ENCODE measurements at places on chromosomes 5 and 9.

GRCh38 chr5:165076686-165077085 lies 1571.3 kb downstream of the MAT2B start:
- DNase-seq: no peak

GRCh38 chr5:173538018-173538417 lies 78.4 kb downstream of the BOD1 start:
- no peak for DNase-seq

DNA sequence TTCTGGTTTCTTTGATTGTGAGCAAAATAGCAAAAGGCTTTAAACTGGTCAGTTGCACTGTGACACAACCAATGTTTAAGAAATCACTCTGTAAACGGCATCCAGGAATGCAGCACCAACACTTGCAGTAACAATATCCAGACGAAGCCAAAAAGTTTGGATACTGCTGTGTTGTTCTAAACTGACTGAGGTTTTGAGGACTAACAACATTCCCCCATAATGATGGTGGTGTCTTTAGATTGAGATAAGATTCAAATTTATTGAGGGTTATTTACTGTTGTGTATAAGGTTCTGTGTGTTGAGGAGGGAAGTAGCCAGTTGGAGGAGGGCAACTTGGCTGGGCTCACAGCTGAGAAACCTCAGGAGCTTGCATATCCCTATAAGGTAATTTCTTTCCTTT lies 353.6 kb downstream of the BNC2 start:
- DNase-seq: no peak

DNA sequence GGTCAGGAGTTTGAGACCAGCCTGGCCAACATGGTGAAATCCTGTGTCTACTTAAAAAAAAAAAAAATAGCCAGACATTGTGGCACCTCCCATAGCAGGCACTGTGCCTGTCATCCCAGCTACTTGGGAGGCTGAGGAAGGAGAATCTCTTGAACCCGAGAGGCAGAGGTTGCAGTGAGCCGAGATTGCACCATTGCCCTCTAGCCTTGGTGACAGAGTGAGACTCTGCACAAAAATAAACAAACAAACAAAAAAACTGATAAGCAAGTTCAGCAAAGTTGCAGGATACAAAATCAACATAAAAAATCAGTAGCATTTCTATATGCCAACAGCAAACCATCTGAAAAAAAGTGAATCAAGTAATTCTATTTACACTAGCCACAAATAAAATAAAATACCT lies 64.8 kb upstream of the TTC23L start:
- DNase-seq: no peak

DNA sequence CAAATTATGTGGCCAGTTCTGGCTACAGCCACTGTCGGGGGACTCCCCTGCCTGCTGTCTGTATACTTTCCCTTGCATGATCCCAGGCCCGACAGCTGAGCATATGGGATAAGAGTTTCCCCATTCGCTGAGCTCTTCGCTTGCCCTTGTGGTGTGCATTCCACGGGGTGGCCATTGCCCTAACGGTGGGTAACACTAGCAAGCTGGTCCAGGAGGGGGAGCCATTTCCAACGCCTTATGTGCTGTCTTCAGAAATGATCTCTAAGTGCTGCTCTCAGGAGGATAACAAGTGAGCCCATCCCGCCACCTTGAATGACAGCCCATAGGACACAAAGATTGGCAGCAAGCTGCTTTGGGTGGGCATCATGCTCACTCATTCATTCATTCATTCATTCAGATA lies 190.9 kb downstream of the FSTL4 start:
- no peak for DNase-seq

GRCh38 chr5:33340195-33340594 lies 100.6 kb upstream of the TARS1 start:
- no peak for DNase-seq

DNA sequence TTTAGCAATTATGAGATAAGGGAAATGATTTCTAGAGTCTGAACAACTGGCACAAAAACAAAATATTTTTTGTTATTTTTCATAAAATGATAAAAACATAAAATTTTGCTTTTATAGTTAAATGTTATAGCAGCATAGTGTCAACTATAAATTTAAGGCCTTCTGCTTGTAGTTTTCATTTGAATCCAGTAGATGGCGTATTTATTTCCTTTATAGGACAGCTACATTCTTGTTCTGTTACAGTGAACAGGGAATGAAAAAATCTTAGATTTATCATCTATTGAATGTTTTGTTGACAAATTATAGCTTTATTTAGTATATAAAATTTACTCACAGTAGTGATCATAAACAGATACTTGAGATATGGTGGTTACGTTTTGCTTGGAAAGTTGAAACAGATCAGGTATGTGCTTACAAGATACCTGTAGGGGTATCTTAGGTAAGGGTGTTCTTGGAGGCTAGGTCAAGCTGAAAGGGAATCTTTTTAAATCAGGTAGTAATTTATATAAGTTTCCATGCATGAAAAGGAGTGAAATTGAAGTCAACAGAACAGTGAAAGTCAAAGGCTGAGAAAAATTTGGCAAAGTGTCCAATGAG lies 239.3 kb upstream of the GRIN3A start:
- no peak for DNase-seq

GRCh38 chr5:82314964-82315758 lies 37.0 kb upstream of the RPS23 start:
- no peak for DNase-seq

DNA sequence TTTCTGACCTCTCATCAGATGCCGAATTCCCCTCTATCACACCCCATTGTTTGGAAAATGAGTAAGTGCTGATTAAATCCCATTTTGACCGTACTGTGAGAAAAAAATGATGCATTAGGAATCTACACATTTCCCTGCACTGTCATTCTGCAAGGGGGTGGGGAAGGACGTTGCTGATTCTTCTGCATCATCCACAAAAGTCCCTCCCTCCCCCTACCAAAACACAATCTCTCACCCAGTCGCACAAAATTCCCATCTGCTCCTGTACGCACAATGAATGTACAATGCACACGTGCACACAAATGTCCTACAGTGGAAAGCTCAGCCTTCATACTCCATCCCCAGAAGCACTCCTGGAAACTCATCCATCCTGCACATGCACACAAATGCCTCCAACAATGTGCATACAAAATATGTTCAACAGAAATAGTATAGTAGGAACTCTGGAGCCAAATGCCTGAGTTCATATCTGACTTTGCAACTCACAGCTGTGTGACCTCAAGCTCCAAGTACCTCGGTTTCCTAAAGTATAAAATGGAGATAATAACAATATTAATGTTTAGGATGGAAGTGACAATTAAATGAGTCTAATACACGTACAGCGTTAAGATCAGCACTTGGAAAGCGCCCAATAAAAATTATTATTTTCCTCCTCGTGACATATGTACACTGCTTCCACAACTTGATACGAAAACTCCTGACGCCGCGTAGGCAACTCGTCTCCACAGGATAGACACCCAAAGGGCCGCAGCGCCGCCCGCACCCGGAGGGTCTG lies 809 bp downstream of the TNIP1 start:
- DNase-seq: no peak

- DNase-seq: no peak
Observed at GRCh38 chr5:136529081-136529480, 163.7 kb upstream of the TRPC7 start.

DNA sequence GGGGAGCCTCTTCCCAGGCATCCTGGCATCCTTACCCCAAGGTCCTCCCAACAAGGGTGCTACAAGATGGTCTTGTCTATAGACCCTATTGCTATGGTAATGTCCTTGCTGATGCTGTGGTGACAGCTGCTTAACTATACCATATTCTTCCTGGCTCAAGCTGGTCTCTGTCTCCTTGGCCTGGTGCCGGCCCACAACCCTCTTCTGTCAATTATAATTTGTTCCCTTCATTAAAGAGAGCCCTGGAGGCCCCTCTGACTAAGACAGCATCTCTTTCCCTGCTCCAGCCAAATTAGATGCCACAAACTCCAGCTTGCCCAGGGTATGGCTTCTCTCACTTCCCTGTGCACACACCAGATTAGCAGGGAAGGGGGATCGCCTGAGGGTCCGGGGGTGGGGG lies 86.7 kb downstream of the PSD2 start:
- DNase-seq: no peak

- no peak for DNase-seq
Observed at GRCh38 chr5:171429543-171429910, 10.1 kb downstream of the FGF18 start.

GRCh38 chr9:132046456-132046855 lies 33.2 kb downstream of the MED27 start:
- no peak for DNase-seq

- DNase-seq: no peak
Observed at GRCh38 chr5:163585206-163585605, 79.8 kb downstream of the MAT2B start.

DNA sequence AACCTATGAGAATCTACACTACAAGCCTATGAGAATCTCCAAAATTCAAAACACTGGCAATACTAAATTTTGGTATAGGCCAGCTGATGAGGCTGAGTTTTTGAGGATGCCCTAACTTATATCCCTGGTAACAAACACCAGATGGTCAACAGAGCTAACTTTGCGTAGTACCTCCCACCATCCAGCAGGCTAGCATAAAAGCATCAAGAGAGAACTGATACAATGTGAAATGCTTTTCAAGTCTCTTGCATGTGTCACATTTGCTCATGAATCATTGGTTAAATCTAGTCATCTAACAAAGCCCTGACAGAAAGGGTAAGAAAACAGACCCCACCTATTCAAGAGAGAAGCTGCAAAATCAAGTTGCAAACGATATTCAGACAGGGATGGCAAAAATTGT lies 1609.7 kb upstream of the CDH9 start:
- DNase-seq: no peak

DNA sequence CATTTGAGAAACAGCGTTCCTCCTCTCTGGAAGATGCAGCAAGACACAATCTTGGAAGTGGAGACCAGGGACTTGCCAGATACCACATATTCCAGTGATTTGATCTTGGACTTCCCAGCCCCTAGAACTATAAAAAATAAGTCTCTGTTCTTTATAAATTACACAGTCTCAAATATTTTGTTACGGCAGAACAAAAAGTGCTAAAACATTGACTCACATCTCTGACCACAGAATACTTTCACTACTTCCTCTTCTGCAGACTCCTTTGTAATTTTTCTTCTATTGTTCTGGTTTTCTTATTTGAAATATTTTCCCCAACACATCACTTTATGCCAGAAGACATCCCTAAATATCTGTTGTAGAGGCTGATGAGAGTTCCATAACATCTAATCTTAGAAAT lies 706.1 kb upstream of the CDH18 start:
- no peak for DNase-seq

- no peak for DNase-seq
Observed at GRCh38 chr9:16221822-16222547, 648.5 kb downstream of the BNC2 start.

- DNase-seq: no peak
Observed at GRCh38 chr9:25752398-25752797, 74.2 kb upstream of the TUSC1 start.

DNA sequence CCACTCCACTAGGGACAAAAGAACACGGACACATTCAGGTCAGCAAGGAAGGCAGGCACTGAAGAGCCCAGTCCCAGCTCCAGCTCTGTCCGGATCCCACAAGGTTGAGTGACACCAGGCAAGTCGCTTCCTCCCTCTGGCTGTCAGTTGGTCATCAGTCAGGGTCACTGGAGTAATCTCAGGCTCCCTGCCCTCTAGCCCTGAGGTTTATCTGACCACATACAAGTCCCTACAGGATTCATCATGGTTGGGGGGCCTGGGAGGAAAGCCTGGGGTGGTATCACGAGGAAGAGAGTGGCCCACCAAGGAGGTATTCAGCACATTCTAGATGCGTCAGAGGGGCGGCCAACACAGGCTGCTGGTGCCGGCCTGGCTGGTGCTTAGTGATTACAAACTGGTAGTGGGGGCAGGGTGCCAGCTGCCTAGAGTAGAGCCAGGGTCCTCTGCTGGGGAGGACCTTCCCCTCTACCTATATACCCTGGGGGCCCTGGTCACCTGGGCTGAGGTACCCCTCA lies 81.5 kb downstream of the SHB start:
- DNase-seq: no peak

GRCh38 chr9:6040077-6040476 lies 24.7 kb upstream of the RANBP6 start:
- no peak for DNase-seq

DNA sequence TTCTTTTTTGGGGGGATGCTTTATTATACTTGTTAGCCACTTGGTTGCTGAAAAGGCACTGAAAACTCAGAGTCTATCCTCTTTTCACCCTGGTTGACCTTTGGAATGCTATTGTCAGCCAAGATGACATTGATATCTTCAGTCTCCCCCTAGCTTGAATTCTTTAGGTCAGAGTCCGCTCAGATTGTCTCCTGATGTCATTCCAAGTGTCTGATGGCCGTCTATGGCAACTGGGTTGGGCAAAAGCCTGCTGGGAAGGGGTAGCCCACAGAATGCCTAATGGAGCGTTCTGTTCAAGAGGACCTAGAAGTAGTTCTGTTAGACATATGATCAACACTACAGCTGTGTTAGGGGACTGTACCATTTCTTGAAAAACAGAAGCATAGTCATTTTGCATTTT lies 9.7 kb upstream of the MEF2C start:
- DNase-seq: no peak

GRCh38 chr5:93226202-93226735 lies 354.8 kb downstream of the NR2F1-AS1 start:
- no peak for DNase-seq

DNA sequence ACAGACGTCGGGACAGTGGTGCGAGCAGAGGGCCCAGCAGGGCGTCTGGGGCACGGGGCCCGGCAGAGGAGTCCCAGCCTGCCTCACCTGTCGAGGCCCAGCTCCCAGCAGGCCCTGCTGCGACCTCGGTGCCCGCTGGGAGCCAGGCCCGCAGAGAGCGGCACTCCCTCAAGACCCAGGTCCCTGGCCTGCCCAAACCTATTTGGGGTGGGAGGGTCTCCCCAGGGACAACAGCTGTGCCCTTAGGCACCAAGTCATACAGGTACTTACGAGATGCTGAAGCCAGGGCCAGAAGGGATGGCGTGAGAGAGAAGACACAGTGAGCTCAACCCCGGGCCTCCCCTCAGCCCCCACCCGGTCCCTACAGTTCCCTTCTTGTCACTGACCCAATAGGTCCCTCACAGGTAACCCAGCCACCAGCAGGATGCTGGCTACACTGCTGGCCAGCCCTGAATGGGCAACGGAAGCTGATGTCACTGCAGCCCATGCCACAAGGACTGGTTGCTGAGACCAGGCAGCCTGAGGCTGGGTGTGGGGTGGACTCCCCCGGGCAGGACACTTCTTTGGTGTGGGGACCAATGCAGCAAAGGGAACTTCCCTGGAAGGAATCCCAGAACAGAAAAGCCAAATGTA lies 3.7 kb downstream of the NSMF start:
- no peak for DNase-seq

DNA sequence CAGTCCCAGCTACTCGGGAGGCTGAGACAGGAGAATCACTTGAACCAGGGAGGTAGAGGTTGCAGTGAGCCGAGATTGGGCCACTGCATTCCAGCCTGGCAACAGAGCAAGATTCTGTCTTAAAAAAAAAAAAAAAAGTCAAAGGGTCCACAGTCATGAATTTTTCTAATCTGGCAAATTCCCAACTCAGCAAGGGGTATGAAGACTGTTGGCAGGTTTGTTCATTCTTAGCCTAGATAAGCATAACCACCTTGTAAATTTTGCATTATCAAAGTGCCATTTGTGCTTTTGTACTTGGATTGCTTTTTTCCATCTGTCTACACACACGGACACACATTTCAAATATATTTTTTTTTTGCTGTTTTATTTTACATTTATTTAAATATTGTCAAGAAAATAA lies 299.8 kb upstream of the NUDT12 start:
- DNase-seq: no peak

GRCh38 chr9:116985596-116985995 lies 298.5 kb downstream of the TRIM32 start:
- DNase-seq: no peak
